ENCODE measurements at places on chromosomes 5 and 9.

GRCh38 chr9:99112750-99113413 lies 8.0 kb downstream of the TGFBR1 start:
- DNase-seq = peak; percentile 77

GRCh38 chr5:93675460-93676450 lies 65.6 kb downstream of the POU5F2 start:
- DNase-seq = no peak

- DNase-seq = no peak
These were observed 17.2 kb downstream of the LIX1 start for GRCh38 chr5:97125125-97125683.

GRCh38 chr9:136047775-136048559 lies 47.1 kb downstream of the NACC2 start:
- DNase-seq = no peak

DNA sequence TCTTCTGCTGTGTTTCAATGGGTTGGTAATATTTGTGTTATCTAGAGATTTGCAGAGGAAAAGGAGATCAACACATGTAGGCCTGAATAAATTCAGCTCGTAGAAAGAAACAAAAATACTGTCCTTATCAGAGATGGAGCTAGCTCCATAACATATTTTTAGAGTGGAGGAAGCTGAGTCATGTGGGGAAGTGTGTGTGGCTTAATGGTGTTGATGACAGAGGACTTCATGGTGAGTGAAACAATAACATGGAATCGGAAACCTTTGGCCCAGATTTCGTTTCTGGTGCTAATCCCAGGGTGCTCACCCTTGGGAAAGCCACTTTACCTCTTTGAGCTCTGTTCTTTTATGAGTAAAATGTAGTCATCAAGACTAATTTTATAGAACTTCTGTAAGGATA lies 825.0 kb downstream of the TLR4 start:
- DNase-seq = no peak

DNA sequence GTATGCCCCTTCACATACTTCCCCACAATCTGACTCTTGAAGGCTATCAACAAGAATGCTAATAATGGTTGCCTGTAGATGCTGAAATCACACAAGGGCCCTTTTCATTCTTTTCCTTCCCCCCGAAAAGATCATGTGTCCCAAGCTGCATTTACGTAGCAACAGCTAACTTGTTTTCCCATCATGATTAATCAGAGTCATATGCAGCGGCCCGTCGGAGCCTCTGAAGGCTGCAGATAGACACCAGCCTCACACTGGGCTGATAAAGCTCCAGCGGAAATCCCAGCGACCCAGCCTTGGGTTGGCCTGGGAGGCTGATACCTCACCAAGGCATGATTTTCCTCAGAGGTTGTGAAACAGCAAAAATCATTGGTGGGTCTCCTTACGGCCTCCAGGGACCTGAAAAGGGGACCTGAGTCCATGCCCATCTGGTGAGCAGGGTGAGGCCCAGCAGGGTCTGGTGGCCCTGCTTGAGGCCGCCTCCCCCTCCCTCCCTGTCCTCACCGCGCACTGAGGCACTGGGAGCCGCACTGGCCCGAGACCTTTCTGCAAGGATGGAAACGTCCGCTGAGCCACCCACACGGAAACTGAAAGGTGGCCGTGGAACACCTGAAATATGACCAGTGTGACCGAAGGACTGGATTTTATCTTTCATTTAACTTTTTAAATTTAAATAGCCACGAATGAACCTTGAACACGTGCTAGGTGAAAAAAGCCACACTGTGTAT lies 114.2 kb upstream of the PHYKPL start:
- DNase-seq = no peak

GRCh38 chr5:2415678-2416077 lies 335.8 kb downstream of the IRX2 start:
- no peak for DNase-seq

- DNase-seq = no peak
These were observed 40.5 kb upstream of the SH3PXD2B start for GRCh38 chr5:172494630-172495505.

DNA sequence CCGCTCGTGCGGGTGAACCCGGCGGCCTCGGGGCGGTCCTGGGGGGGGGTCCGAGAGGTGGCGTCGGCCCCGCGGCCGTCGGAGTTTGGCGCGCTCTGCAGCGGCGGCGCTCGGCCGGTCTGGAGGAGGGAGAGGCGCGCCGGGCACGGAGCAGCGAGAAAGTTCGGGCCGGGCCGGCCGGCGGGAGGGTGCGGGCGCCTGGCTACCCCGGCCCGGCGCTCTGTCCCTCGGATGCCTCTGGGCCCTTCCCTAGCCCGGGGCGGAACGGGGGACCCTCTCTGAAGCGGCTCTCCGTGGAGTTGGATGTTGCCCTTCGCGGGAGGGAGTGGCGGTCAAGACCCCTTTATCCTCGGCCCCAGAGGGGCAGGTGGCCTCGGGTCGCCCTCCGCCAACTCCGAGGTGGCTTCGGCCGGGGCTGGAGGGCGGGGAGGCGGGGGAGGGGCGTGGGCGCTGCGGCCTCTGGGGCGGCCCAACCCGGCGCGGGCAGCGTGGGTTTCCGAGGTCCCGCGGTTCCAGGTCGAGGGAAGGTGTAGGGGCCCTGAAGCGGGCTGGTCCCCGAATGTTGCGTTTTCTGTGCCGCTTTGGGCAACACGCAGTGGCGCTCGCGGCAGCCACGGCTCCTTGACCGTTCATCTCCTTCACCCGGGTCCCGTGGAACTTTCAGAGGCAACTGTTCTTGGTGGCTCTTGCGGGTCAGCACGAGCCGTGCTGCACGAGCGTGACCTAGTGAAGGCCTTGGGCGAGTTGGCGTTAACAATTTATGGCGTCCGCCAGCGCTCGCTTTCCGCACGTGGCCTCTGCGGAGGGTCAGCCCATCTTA lies 290.5 kb downstream of the DOCK8 start:
- no peak for DNase-seq

- no peak for DNase-seq
These were observed 39.4 kb upstream of the ERCC6L2 start for GRCh38 chr9:95836072-95836471.

DNA sequence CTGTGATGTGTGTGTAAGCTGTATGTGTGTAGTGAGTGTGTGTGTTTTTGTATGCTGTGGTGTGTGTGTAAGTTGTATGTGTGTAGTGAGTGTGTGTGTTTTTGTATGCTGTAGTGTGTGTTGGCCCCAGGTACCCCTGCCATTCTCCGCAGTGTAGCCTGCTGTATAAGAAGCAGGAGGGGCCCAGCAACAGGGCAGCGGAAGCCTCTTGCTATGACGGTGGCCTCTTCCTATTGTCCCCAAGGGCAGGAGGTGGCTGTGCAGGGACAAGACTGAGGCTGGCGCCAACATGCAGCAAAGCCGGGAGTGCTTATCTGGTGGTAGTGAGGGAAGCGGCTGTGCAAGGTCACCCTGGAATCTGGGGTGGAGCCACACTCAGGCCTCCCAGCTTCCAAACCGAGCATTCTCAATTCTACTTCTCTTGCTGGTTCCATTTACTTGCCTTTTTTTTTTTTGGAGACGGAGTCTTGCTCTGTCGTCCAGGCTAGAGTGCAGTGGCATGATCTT lies 5.1 kb downstream of the SPAAR start:
- peak; percentile 41 for DNase-seq

DNA sequence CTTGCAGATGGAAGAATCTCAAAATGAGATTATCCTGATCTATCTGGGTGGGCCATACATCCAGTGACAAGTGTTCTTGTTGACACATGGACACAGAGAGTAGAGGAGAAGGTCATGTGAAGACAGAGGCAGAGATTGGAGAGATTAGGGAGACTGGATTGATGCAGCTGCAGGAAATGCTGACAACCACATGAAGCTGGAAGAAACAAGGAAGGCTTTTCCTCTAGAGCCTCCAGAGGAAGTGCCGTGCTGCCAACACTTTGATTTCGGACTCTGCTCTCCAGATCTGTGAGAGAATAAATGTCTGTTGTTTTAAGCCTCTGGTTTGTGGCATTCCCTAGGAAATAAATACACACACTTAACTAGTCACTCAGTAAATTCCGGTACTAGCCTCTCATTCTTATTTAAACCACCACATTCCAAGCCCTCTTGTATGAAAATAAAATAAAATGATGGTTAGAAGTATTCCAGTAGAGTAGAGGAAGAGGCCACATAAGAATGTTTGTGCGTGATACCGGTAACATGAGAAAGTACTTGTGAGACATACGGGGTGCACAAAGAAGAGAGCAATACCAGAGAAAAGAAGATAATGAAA lies 110.9 kb upstream of the DMAC1 start:
- no peak for DNase-seq

GRCh38 chr5:94649874-94650273 lies 31.4 kb downstream of the SLF1 start:
- no peak for DNase-seq

DNA sequence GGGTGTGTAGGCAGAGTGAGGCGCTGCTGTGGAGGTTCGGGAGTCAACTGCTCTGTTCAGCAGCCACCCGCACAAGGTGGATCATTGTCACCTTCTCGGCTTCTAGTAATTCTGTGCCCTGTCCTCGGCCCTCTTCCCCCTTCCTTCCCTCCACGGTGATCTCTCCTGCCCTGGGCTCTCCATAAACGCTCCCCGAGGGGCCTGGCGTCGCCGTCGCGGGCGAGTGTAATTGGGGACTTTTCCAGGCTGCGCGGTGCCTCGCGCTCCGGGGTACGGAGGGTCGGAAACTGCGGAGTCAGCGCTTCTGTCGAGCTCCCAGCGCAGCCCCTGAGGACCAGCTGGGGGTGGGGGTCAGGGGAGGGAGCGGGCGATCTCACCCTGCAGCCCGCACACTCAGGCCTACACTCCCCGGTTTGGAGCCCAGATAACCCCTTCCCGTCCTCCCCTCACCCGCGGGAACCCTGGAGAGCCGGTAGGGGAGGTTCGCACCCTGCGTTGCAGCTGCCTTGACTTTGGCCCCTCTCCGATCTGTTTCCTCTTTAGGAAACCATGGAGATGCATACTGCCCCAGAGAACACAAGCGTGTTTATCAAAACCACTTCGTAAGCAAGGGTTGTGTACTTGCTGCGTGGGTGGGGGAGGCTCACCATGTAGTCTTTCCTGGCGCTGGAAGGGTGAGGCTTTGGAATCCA lies 188.3 kb upstream of the ZNF618 start:
- no peak for DNase-seq

DNA sequence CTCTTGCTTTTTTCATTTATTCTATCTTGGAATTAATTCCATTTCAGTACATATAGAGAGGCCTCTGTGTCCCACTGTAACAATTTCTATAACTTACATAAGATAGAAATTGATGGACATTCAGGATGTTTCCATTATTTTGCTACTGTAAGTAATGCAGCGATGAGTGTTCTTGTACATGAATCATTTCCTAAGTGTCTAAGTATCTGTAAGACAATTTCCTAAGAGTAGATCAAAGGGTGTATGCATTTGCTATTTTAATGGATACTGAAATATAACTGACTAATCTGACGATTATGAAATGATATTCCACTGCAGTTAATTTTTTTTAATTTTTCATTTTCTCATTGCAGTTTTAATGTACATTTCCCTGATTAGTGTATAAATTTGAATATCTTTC lies 23.0 kb upstream of the RBM22 start:
- no peak for DNase-seq

GRCh38 chr9:93246111-93246510 lies 62.2 kb downstream of the WNK2 start:
- DNase-seq = no peak

- no peak for DNase-seq
These were observed 55.3 kb upstream of the POU4F3 start for GRCh38 chr5:146283344-146283761.

DNA sequence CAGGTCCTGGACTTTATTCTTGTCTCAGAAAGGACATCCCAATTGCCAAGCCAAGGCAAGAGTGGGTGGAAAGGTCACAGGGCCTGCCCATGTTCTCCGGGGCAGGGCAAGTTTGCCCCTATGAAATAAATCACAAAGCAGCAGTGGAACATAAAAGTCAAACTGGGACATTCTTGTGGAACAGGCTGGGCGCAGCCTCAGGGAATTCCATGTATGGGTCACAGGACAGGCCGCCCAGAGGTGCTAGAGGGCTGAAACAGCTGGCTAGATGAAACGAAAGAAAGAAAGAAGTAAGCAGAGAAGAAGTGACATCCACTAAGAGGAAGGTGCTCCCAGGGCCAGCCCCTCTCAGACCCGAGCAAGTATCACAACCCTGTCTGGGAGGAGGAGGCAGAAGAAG lies 219.1 kb upstream of the NFIL3 start:
- no peak for DNase-seq

- DNase-seq = no peak
These were observed 525.9 kb upstream of the ZNF608 start for GRCh38 chr5:125272357-125272756.

- no peak for DNase-seq
These were observed 17.8 kb upstream of the ZNF618 start for GRCh38 chr9:113858282-113858681.

- peak; percentile 45 for DNase-seq
These were observed 19.5 kb downstream of the FAM163B start for GRCh38 chr9:133589454-133590227.

GRCh38 chr9:89808076-89808755 lies 203.4 kb downstream of the GADD45G start:
- no peak for DNase-seq

DNA sequence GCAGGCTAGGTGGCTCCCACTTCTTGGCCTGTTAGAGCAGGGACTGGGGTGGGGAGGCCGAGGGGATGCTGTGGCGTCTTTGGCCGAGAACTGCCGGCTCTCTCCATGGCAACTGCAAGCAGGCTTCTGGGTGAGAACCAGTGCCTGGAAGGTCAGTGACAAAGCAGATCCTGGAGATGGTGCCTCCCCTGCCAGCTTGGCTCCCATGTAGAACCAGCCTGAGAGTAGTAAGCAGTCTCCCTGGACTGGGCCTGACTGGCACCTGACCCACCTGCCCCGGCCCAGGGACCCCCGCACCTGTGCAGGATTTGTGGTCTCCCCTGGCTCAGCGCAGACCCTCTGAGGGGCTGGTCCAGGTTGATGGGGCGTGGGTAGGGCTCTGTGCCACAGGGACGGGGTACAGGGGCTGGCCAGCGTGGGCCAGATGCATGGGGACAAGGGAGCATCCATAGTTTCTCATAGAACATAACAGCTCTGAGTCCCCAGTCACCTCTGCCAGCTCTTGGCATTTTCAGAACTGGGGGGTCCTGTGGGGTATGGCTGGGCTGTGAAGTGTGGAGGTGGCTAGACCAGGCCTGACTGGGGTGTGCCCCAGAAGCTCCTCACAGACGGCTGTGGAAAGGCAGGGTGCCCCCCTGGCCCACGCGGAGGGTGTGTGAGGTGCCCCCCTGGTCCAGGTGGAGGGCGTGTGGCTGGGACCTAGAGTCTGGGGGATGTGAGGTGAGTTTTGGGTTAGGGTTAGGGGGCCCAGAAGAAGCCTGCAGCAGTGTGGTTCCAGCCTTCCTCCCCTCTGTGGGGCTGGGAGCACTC lies 22.2 kb downstream of the CACNA1B start:
- DNase-seq = no peak

Data from CD4-positive, alpha-beta T cell treated with Interleukin-17A for 1 hour (primary cell).